Endothelial cell (in vitro differentiated cells): ENCODE measurements at places on chromosomes 11 and 22.
A peak's percentile ranks its signal among the peaks of the same experiment; 100 is the strongest.

- no peak for DNase-seq
Observed at GRCh38 chr11:3058753-3059664, 1.8 kb upstream of the CARS1 start.

GRCh38 chr11:62157603-62158002, 32.4 kb upstream of the SCGB1D1 start:
- DNase-seq: no peak

DNA sequence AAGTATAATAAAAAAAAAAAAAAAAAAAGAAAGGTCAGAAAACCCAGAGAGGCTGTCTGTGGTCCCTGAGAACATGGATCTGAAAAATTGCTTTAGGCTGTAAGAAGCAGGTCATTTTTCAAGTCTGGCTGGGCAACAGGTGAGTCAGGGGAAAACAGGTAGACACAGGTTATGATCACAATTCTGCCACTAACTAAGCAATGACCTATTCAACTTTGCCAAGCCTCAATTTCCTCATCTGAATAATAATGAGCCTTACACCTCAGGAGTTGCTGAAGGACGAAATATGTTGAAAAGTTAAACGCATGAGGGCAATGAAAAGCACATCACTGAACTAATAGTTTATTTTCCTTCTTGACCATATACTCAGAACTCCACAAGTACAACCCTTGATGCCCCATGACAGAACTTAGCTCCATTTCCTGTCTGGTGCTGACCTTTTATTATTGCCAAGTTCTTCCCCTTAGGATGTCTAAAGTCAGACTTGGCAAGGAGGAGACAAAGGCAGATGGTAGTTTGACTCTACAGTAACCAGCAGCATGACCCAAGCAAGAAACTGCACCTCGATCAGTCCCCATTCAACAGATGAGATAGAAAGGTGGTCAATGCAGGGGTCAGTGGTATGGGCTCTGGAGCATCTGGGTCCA, 93.6 kb downstream of the SYN3 start:
- DNase-seq: no peak

DNA sequence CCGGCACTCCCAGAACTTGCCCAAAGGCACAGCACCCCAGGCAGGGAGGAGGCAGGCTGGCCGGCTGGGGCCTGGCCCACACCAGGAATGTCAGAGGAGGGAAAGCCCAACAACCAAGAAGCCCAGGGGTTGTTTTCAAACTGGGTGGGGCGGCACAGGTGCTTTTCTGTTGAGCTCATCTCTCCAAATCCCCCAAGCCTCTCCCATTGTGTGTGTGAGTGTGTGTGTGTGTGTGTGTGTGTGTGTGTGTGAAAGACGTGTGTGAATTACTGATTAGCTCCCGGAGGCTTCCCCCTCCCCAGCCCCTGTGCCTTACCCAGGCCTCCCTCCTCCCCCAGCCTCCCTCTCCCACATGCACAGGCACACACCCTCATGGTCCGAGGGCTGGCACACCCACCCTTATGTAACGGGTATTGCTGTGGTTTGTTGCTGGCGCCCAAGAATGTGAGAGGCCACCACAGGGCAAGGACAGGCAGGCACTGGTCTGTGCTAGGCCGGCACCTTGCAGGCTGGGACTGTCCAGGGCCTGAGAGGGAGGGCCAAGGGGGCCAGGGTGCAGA, 15.9 kb downstream of the TRIM29 start:
- DNase-seq: no peak

DNA sequence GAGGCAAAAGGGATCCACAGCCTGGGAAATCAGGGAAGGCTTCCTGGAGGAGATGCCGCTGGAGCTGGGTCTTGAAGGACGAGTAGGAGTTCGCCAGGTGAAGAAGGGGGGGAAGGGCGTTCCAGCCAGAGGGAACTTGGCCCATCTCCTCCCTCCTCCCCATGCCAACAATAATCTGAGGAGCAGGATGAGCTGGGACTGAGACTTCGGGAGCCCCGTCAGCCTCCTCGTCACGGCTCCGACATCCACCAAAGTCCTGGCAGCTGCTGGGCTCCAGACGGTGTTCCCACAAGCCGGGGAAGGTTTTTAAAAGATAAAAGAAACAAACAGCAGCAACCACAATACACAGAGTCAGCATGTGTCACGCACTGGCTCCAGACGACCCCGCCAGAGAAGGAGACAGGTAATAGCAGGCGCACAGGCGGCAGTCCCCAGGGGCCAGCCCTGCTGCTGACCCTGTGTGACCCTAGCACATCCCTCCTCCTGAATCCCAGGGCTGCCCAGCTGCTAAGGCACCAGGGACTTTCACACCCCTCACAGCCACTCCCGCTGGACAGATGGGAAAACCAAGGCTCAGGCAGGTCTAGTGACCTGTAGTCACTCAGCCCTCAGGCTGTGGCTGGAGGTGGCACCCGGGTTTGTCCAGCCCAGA, 37.3 kb downstream of the NUP50 start:
- DNase-seq: no peak

DNA sequence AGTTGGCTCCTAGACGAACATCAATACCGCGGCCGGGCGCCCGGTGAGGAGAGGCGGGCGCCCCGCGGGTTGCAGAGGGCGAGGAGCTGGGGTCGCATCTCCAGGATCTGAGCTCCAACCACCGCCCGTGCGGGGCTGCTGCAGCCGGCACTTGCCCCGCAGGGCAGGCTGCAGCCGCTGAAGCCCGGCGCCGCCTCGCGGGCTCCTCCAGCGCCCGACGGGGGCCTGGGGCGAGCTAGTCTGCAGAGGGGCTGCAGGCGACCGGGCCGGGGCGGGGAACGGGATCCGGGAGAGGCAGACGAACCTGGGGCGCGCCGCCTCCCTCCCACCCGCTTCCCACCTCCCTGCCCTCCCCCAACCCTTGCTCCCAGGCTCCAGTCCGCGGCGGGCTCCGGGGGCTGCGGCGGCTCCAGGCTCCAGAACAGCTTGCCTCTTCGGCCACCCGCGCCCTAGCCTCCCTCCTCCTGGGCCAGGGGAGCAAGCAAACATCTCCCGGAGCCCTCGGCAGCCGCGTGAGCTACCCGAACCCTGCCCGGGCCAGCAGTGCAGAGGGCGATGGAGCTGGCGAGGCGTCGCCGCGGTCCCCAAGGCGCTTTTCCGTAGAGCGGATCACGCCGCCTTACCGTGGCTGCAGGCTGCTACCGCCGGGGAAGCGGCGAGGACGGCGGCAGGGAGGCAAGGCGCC, 802 bp downstream of the TENM4 start:
- DNase-seq: peak; percentile 47

- DNase-seq: no peak
Observed at GRCh38 chr11:44282620-44283019, 27.3 kb downstream of the ALX4 start.

DNA sequence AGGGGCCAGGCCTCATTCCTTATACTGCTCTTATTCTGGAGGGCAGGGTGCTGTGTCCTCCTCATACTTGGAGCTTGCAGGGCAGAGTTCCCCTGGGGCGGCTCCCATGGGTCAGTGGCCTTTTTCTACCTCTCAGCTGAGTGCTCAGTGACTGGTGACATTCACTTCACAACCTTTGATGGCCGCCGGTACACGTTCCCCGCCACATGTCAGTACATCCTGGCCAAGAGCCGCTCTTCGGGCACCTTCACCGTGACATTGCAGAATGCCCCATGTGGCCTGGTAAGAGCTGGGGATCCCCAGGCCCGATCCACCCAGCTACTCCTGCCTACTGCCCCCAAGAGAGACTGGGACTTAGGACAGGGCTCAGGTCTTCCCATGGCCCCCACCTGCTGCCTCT, 14.5 kb downstream of the OTOG start:
- DNase-seq: no peak

DNA sequence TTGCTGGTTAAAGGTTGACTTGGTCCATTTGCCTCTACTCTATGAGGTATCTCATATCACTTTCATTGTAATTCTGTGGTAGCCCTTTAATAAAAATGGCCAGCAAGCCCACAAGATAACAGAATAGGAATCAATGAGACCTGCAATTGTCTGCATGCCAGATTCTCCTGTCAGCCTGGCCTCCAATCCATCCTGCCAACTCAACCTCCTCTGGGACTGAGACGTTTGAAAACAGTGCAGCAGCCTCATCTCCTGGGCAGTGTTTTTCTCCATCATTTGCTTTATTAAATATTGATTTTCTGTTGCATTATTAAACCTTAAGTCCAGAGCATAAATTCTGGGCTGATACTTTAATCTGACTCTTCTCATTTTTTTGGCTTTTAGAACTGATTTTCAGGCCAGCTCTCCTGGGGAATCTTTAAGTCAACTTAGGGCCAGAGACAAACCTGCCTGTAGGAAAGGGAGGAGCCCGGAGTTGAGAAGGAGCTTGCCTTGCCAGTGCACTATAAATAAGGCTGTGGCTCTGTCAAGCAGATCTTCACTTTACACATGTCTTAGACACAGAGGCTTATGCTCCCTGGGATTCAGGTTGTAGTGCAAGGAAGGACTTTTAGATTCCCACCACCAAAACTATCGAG, 798.0 kb downstream of the NTM start:
- DNase-seq: no peak

- DNase-seq: no peak
Observed at GRCh38 chr22:26406118-26406517, 22.9 kb upstream of the ASPHD2 start.

GRCh38 chr22:31923136-31923535, 21.2 kb upstream of the YWHAH start:
- DNase-seq: no peak

GRCh38 chr11:80028998-80029397, 588.2 kb upstream of the TENM4 start:
- DNase-seq: no peak

DNA sequence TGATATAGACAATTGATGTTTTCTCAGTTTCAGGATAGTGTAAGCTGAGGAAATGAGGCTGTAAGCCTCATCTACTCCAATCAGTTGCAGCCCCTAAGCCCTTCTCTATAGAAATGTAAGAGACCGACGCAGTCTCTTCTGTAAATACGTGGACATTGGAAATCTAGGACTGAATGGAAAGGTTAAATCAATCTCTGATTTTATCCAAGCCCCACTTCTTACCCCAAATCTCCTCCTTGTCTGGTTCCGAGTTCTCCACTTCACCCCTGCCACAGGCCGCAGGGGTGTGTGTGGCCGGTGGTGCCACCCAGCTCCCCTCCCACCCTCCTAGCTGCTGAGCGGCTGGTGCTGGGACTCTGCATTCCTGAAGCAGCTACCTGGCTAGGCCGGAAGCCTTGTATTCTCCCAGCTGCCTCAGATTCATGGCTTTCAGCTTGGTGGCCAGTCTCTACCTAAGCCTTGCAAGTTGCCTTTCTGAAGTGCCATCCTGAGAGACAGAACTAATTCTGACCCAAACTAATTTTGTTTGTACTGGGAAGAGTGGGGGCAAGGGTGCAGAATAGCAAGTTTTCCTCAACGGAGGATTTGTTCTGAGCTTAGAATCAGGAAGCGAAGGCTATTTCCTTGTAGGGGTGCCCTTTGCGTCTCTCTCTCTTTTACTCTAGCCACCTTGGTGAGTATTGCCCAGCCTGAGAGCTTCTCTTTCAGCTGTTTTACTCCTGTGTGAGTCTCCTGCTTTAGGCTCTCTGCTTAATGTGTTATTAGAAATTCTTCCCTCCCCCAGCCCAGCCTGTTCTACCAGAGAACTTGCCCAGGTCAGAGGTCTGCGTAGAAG, 749 bp downstream of the VWA5A start:
- no peak for DNase-seq
